Stimulated activated CD8-positive, alpha-beta memory T cell treated with anti-CD3 and anti-CD28 coated beads, Interleukin-2, amount 100 ng/mL, for 1 hour (primary cell): ENCODE measurements at places on chromosomes 7 and 10.

GRCh38 chr10:34721208-34721840 is 93.8 kb downstream of the PARD3 start:
- DNase-seq, result no peak

DNA sequence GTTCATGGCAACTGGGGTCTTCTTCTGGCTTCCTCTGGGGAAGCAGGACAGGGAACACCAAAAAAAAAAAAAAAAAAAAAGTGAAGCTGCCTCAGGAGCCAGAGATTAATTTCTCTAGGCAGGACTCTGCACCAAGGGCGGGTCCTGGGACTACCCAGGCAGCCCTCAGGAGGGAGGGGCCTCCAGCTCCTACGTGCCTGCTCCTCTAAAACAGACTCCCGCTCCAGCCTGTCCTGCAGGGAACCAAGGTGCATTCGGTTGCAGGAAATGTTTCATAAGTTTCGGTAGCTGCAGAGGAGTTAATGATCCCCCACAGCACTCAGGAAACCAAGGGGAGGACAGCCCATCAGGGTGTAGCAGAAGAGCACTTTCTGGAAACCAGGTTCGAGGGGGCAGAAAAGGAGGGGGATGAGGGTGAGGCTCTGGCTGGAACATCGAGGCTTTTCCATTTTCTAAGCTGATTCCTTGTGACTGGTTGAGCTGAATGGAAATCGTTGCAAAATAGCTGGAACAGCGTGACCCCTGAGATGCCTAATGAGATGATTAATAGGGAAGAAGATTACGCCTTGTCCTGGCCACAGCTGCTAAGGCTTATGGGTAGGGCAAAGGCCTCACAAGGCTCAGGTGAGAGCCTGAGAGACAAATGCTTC is 84.2 kb downstream of the STRA8 start:
- no peak for DNase-seq

DNA sequence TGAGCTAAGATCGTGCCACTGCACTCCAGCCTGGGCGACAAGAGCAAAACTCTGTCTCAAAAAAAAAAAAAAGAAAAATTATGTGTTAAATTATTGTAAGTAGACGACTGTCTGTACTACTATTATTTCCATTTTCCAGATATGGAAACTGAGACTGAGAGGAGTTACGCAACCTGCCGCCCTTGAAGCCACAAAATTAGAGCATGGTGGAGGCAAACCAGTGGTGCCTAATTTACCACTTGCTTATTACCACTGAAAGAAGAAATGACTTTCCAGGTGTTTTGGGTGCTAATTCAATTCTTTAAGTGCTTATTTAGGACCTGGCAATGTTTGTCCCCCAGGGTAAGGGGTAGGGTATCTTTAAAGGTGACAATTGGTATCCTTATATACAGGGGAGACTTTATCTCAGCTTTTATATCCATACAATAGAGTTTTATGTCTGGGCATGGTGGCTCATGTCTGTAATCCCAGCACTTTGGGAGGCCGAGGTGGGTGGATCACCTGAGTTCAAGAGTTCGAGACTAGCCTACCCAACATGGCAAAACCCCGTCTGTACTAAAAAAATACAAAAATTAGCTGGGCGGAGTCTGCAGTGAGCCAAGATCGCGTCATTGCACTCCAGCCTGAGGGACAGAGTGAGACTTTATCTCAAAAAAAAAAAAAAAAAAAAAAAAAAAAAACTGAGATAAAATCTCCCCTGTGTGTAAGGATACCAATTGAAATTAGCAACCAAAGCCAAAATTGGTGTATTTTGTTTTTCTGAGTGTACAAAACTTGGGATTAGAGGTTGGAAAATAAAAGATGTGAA is 16.6 kb upstream of the CAMK1D start:
- DNase-seq, result no peak

DNA sequence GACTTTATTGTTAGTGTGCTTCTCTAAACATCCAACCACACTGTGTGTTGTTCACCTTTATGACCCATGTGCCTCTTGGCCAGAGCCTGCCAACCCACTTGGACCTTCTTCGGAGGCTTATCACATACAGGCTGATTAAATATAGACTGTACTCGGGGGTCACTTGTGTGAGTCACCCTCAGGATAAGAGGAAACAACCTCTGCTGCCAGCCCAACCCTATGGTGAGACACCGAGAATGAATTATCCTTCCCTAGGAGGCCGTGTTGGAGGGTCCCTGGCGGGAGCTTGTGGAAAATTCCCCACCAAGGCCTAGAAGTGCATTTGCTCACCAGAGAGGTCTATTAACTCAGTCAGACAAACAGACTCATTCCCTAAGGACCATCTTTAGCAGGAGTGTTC is 63.0 kb downstream of the FAS start:
- no peak for DNase-seq

GRCh38 chr7:134649226-134649775 is 2.6 kb downstream of the BPGM start:
- no peak for DNase-seq

DNA sequence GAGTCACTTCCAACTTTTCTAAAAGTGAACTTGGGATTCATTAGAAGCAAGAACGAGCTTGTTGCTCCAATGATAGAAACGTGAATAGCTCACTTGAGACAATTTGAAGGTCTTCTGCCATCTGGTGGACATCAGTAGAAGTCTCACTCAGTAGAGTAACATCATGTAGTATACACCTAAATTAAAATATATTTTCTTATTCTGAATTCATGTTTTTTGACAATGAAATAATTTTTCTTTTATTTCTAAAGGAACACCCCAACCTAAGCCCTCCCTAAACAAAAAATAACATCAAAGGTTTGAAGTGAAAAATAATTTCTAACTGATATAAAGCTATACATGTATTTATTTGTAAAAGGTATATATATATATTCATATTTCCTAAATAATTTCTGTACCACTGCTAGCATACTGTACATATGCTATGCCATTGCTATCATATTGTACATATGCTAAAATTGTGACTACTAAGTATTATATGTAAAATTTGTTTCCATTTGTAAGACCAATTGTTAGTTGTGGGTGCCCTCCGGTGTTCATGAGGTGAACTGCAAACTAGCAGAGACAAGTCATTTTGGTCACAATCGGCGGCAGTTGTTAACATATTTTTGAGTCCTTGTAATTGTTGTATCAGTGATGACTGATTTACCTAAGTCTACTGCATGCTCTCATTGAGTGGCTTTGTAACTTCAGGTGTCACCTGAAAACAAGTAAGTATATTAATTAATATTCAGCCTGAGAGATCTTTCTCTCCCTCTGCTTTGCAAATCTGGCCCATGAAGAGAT is 121.9 kb downstream of the PTPRZ1 start:
- no peak for DNase-seq

DNA sequence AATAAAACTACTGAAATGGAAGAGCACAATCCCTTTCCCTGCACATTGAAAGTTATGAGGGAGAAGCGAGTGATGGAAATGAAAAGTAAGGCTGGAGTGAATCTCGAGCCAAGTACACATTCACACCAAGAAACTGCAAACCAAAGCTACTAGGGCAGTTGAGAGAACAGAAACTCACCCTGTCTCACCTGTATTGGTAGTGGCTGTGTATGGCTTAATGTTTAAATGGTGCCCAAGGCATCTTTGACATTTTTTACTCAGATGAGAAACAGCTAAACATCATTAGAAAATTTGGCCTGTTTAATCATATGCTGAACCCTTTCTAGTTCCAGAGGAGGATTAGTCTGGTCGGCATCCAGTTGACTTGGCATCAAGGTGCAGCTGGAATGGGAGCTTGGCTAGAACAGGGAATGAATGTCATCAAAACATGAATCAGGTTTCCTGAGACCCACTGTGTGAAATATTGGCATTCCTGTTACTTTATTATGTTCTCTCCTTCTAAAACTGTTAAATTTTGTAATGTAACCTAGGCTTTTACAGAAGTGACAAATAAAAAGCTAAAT is 840.8 kb downstream of the GRM8 start:
- DNase-seq, result no peak

DNA sequence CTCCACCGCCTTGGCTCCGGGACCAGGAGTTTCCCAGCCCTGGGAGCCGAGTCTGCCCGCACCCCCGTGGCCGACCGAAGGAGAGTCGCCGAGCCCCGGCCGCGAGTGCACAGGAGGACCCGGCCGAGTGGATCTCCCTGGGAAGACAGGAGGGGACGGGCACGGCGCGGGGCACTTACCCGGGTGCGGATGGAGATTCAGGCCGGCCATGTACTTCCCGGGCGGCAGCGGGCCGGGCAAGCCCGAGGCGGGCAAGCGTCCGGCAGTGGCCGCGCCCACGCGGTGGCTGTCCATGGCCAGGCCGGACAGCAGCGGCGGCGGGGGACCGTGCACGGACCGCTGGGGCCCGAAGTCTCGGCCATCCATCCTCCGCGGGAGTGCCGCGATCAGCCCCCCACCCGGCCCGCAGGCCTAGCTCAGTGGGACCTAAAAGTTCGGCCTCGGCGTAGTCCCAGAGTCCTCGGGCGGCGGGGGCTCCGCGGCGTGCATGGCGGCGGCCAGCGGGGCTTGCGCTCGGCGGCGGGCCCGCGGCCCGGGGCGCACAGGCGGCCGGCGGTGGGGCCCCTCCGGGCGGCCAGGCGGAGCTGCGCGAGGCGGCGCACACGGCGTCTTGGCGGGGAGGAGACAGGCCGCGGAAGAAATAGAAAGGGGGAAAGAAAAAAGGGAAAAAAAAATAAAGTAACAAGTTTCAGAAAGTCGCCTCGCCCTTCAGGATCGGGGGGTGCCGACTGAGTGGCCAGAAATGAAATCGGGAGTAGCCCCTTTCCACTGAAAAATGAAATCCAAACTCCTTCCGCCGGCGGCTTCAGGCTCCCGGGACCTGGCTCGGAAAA is 2.5 kb downstream of the TNRC18 start:
- DNase-seq, result no peak

DNA sequence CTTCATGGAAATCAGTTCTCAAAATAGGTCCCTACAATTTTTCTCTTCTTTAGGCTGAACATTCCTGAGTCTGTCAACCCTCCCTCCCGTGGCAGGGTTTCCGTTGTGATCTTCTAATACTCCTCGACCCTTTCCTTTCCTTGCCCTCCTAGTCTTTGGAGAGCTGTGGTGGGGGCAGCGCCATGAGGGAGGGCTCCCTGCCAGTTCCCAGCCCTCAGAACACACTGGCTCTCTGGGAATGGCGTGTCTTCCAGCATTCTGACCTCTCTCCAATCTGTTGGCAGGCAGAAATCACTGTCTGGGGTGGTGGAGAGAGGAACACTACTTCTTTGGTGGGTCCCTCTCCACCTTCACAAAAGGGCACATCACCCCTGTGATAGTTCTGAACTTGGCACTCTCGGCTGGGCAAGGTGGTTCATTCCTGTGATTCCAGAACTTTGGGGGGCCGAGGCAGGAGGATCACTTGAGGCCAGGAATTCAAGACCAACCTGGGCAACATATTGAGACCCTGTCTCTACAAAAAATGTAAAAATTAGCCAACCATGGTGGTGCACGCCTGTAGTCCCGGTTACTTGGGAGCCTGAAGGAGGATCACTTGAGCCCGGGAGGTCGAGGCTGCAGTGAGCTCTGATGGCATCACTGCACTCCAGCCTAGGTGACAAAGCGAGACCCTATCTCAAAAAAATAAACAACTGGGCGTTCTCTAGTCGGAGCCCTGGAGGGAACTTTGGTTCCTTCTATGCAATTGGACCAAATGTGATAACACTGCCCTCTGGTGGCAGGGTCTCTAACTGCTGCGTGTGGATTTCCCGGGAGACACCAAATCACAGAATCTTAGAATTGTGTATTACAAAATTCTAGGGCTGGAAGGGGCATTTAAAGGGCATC is 13.1 kb upstream of the ARPC1A start:
- DNase-seq, result peak; percentile 56

DNA sequence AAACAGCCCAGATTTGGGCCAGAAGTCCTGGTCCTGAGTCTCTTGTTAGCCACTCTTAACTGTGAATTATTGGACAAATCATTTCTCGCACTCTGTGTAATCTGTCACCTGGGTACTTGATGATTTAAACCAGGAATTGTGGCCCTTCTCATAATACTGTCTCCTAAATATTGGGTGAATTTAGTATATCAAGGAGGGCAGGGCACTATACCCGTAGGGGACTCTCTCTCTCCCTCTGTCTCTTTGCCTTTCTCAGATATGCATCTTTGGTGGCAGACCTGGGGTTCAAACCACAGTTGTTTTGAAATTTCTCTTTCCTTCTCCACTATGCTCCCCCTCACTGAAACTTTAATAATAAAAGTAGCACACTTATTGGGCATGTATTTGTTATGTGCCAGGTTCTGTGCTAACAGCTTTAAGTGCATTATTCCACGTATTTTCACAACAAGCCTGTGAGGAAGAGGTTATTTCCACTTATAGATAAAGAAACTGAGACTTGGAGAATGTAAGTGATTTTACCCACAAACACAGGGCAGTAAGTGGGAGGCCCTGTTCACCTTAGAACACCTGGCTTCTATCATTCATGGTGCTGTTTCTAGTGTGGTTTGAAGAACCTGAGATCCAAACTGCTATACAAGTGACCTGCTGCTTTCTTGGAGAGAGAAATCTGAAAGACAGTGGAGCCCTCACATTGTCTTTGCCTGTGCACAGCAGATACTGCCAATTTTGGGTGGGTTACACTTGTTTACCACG is 11.8 kb downstream of the FAS start:
- no peak for DNase-seq

DNA sequence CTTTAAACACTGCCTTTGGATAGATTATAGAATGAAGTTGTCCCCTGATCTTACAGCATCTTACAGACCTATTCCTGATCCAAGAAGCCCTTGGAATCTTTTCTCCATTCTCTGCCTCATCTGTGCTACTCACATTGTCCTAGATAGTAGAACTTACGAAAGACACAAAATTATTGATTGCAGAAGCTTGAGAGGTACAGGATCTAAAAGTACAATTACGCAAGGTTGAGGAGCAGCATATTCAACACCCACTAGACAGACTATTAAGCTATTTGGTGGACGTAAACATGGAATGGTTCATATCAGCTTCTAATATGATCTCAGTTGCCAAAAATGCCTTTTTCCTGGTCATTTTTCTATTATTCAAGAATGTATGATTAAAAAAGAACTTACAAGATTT is 90.5 kb upstream of the SEM1 start:
- no peak for DNase-seq
